Activated naive CD8-positive, alpha-beta T cell treated with anti-CD3 and anti-CD28 coated beads, Interleukin-2, amount 10 ng/mL, durations not matched to agents 7 days and 5 days (primary cell): ENCODE measurements at places on chromosomes 6 and 20. TPM values are rescaled to one million over a fixed set of nuclear protein-coding genes. Genes with fewer than 3 reads are reported as not detected.
A peak's percentile ranks its signal among the peaks of the same experiment; 100 is the strongest.

Gene LY6G6F
- not detected for total RNA-seq

Gene POPDC3
- total RNA-seq: not detected

Gene SAPCD1
- 18.1 TPM for total RNA-seq

Gene MCHR2
- not detected for total RNA-seq

Gene SYCP2
- 13.4 TPM for total RNA-seq

Gene IL17A
- not detected for total RNA-seq

Gene OXT
- total RNA-seq: 0.89 TPM

Gene POM121L2
- not detected for total RNA-seq

Gene DNAH8
- 0.06 TPM for total RNA-seq

Gene MCCD1
- not detected for total RNA-seq

Gene CBLN4
- total RNA-seq: not detected

Gene NKAPL
- not detected for total RNA-seq

Gene RPRD1B
- total RNA-seq: 41.0 TPM

Gene KAT14
- 17.7 TPM for total RNA-seq

Gene IL20RA
- not detected for total RNA-seq

Gene GPR63
- total RNA-seq: 1.1 TPM

Gene TRIM40
- total RNA-seq: not detected

Gene BMP7
- not detected for total RNA-seq

DNA sequence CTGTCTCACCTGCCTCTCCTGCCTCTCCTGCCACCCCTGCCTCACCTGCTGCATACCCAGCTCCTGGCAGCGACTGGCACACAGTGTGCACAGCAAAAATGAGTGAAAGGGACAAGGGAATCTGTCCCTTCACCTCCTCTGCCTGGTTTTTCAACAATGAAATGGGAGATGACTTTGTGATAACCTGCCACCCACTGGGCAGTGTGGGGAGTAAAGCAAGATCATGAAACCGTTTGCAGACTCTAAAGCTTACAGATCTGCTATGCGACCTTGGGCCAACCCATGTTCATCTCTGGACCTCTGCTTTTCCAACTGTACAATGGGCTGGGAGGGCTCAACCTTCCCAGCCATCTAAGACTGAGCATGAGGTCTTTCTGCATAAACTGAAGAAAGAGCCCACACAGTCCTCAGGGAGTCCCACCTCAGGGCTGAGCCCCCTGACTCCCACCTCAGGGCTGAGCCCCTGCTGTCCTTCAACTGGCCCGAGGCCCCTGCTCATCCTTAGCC, 81.1 kb downstream of the RIPOR3 start:
- no peak for DNase-seq

GRCh38 chr6:132758689-132759088, 985 bp upstream of the VNN2 start:
- no peak for DNase-seq

- DNase-seq: no peak
Observed at GRCh38 chr6:77455271-77455670, 8.0 kb downstream of the HTR1B start.

DNA sequence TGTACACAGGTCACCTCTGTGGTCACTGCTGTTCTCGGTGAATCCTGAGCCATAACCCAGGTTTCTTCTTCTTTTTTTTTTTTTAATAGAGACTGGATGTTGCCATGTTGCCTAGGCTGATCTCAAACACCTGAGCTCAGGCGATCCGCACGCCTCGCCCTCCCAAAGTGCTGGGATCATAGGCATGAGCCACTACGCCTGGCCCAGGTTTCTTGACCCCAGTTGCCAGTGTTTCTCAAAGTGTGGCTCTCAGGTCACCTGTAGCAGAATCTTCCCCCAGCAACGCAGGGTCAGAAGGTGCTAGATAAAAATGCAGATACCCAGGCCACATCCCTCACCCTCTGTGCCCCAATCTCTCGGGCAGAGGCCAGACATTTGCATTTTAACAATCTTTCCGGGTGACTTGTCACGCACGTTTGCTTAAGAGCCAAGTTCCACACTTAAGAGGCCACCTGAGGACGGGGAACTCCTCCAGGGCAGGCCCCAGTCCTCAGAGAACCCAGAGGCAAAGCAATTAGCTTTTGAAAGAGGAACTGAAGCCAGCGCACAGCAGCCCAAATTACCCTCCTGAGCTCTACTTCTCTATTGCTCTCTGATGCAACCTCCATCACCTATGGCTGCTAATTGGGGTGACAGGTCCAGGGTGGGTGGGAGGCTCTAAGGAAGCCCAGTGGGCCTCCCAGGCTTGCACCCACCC, 81.8 kb downstream of the NFATC2 start:
- DNase-seq: no peak

DNA sequence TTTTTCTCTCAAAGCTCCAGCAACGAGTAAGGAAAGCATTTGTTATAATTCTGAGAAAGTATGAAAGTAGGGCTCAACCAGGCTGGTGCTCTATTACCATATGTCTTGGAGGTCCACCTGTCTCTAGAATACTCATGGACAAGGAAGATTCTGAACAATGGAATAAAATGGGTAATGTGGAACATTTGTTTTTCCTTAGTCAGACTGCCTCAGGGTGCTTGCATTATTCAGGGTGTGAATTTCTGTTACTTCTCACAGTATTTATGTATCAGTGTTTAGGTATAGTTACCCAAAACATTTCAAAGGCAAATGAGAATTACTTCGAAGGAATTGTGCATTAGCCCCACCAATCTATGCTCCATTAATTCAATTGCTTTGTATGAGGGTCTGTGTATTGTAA, 586.2 kb upstream of the CITED2 start:
- DNase-seq: no peak

GRCh38 chr20:50909413-50909812, 21.8 kb downstream of the ADNP start:
- no peak for DNase-seq

DNA sequence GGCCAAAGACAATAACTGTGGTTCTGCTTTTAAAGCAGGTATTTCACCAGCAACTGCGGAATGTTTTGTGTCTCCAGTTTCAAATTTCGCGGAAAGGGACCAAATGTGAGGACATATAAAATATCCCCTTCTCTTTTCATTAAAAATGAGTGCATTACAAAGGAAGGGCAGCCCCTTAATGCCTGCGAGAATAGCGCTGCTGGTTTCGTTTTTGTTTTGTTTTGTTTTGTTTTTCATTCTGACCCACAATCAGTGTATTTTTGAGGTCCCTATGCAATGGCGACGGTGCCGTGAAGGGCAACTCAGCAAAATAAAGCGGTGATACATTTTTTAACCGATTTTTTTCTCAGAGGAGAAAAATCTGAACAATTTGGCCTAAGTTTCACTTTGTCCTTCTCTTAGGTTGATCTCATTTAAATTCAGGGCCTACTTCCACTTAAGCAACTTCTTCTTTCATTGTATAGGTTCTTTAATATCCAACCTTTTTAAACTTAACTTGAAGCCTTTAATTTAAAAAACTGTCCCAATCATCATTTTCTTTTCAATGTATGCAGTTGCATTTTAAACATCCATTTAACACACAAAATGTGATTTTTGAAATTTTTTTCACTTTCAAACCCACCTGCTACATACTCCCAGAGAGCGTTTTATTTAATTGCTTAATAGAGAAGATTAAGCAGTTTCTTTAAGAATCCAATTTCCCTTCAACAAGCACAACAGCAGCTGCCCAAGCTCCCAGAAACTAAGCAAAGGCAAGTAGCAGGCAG, 2.9 kb upstream of the HIVEP2 start:
- no peak for DNase-seq

- no peak for DNase-seq
Observed at GRCh38 chr6:169866668-169867521, 115.5 kb downstream of the ERMARD start.

GRCh38 chr6:73694711-73695411, 1.1 kb upstream of the CD109 start:
- DNase-seq: no peak

- no peak for DNase-seq
Observed at GRCh38 chr20:4036351-4036750, 21.0 kb upstream of the RNF24 start.

- DNase-seq: no peak
Observed at GRCh38 chr6:111722179-111722731, 116.6 kb upstream of the TRAF3IP2 start.

GRCh38 chr6:16035488-16036080, 93.3 kb upstream of the MYLIP start:
- DNase-seq: no peak

- DNase-seq: no peak
Observed at GRCh38 chr6:170266061-170266825, 24.6 kb downstream of the DLL1 start.

- no peak for DNase-seq
Observed at GRCh38 chr20:57476084-57476526, 48.8 kb downstream of the CTCFL start.

DNA sequence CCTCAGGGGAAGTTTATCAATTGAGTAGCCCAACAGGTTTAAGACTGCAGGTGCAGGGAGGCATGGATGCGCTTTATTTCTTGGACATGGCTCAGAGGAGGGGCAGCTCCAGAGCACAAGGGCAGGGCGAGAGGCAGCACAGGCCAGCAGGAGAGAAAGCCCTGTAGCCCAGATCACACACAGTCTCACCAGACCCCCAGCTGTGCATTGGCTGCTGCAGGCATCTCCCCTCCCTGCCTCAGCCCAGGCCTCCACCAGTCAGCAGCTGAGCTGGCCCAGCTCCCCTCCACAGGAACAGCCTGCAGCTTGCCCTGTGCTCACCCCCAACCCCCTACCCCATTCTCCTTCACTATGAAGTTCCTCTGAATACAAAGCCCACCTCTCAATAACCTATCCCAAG, 24.7 kb downstream of the MRPL14 start:
- DNase-seq: no peak

DNA sequence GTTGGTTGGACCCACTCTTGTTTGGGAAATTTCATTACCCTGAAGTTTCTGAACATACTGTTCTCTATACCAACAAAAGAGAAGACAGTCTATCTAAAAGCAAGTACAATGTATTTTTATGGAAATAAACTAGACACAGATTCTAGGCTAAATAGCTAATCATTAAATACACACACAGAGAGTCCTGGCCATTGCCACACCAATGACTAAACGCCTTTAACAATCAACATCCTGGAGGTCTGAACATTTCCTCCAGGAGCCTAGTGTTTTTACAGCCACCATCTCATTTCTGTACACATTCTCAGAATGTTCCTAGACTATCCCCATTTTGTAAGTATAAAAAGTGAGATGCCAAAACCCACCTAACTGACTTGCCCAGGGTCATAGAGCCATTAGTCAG, 141.6 kb upstream of the RREB1 start:
- no peak for DNase-seq

- DNase-seq: no peak
Observed at GRCh38 chr6:152170702-152171667, 363.5 kb downstream of the ESR1 start.

GRCh38 chr6:68657374-68658139, 22.5 kb downstream of the ADGRB3 start:
- no peak for DNase-seq

DNA sequence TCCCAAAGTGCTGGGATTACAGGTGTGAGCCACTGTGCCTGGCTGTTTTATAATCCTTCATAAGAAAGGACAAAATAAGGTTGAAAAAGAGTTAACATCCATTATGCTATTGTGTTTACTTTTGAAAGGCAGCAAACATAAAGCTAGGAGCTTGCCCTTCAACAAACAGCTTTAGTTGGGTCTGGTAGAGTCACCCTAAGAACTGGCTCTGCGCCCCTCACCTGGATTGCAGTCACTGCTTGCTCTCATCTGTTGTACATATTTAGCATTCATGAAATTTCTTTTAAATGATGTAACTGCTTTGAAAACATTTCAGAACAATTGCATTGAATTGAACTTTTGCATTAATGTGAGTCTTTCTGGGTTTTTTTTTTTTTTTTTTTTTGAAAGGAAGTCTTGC, 38.9 kb downstream of the JARID2 start:
- no peak for DNase-seq

- no peak for DNase-seq
Observed at GRCh38 chr20:23226612-23227265, 123.9 kb upstream of the NXT1 start.

GRCh38 chr6:123380257-123380656, 256.5 kb downstream of the TRDN start:
- DNase-seq: no peak

DNA sequence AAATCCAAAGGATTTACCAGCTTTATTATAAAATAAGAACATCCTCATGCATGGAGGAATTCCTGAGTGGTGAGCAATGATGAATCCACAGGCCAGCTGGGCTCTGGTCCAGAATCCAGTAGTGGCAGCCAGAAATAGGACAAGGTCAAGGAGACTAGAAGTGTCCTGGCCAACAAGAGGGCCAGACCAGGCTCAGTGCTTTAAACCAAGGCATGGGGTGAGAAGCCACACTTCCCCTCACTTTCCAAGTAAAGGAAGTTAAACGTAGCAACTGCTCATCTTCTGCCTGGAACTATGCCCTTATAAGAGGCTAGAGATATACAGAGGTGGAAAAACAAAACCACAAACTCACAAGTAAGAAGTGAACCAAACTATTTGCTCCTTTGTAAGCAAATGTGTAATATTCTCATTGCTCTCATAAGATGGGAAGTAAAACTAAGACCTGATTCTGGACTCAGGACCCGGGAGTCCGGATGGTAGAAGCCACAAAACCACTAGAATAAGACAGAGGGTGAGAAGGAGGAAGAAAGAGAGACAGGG, 253.2 kb downstream of the UST start:
- DNase-seq: no peak

- DNase-seq: no peak
Observed at GRCh38 chr6:40298207-40298606, 289.0 kb downstream of the LRFN2 start.

DNA sequence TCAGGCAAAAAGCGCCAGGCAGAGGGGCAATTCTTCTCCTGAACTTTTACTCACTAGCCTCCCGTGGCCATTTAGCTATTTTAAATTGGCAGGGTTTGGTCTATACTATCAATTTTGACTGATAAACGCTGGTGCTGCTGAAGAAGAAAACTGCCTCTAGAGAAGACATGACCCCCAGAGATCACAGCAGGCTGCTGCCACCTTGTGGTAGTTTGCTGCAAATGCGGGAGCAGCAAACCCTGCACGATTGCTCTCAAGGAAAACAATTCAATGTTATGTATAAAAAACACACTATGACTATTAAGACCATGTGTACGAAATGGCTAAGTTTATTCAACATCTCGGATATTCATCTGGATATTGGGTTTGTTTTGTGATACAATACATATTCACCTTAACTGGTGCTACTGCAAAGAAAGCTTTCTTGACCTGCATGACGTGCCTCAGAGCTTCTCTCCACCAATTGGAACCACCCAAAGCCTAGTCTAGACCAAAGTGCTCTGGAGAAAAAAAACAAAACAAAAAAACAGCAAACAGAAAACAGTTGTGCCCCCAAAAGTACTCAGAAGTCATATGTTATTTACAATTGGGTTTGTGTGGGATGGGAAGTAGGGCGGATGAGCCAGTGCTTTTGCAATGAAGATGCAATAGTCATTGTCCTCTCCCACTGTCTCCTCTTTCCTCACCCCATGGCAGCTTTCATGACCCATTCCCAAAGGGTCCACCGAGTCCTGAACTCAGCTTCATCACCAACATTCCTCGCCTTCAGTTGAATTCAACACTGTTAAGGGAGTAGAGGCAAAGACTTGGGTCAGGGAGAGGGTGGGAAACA, 19.6 kb upstream of the IL17F start:
- DNase-seq: peak; percentile 69
